Stimulated activated CD4-positive, alpha-beta T cell treated with anti-CD3 and anti-CD28 coated beads, TNF-alpha, amount 100 ng/mL, for 48 hours (primary cell): ENCODE measurements at places on chromosomes 3 and 15.

DNA sequence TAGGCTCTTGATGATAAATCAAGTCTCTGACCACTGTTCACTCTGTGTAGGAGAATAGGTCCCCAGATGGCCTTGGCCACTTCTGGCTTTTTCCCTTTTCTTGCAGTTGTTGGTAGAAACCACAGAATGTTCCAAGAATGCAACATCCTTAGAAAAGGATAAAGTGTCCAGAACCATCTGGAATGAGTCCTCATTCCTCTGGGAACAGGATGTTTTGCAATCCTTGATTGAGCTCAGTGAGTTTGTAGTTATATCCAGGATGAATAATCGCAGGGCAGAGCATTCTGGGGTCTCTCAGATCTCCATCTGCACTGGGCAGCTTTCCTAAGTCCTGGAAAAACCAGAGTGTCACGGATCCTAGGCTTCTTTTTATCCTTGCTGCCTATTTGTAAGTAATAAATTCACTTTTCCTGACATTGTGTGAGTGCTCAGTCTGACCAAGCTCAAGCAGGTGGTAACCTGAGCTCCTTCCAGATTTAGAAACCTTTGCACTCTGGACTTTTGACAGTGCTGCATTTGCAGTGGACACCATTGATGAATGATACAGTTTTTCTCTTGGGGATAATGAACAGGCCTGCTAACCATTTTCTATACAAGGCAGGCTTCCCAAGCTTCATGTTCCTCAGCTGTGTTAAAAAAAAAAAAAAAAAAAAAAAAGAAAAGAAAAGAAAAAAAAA is 1028.6 kb downstream of the OTOL1 start:
- DNase-seq, result no peak

DNA sequence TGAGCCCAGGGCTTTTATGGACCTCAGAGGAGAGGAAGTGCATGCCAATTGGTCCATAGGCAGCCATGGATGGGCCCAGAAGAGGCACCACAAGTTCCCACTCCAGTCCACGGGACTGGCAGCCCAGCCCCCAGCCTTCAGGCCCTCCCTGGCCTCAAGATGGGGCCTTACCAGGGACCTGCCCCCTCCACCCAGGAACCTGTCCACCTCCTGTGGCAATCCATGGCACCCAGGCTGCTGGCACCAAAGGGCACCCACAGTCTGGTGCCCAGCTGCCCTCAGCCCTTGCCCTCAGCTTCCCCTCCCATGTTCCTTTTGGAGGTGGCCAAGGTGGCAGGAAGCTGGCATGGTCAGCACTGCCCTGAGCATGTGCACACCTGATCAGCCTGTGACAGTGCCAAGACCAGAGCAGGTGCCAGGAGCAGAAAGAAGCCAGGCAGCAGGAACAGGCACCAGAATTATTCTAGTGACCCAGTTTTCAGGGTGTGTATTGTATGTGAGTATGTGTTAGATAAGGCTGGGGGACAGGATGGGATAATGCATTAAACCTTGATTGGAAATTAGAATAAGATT is 415.0 kb downstream of the NTRK3 start:
- DNase-seq, result no peak

GRCh38 chr15:73593304-73594074 is 39.7 kb downstream of the NPTN start:
- DNase-seq, result no peak

DNA sequence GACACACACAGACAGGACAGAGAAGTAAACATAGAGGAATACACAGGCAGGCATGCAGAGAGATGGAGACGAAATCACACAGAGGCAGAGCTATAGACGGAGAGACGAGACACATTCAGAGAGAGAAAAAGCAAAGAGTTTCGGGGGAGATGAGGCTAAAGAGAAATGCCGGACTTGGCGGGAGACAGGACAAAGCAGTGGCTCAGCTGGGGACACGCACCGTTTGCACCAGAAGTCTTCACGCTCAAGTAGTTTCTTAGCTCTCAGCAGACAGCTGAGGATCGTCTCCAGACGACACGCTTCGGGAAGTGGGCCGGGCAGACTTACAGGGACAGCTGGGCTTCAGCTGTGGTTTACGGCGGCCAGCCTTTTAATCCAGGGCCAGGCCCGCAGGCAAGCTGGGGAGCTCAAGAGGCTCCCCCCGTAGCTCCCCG is 56.2 kb upstream of the DLG1 start:
- DNase-seq, result no peak

DNA sequence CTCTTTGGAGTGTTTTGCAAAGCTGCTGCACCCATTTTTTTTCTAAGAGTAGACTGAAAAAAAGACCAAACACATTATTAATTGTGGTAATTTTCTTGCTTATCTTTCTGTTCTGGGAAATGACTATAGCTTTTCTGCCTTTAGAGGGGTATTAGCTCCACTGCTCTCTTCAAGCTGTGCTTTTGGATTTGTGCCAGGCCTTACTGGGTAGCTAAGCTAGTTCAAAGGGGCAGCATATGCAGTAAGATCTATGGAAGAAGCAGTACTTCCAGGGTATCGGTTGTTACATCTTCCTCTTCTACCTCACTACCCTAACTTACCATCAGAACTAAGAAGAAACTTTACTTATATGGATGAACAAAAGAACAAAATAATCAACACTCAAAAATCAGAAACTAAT is 28.7 kb upstream of the ARIH1 start:
- DNase-seq, result no peak

DNA sequence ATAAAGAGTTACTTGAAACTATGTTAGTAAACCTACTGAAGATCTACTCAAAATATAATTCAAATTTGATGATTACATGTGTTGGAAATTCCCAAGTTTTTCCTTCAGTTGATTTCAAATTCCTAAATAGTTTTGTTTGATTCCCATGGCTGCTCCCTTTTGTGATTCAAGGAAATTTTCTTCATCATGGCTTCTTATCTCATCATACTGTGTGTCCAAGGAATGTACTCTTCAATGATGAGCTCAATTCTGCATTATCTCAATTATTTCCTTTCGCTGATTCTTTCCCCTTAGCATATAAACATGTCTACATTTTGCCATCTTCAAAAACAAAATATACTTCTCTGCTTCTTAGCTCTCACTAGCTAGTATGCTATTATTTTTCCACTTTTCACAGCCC is 460.4 kb upstream of the NAALADL2 start:
- DNase-seq, result no peak

GRCh38 chr15:80609512-80609946 is 85.6 kb upstream of the ABHD17C start:
- DNase-seq, result no peak

DNA sequence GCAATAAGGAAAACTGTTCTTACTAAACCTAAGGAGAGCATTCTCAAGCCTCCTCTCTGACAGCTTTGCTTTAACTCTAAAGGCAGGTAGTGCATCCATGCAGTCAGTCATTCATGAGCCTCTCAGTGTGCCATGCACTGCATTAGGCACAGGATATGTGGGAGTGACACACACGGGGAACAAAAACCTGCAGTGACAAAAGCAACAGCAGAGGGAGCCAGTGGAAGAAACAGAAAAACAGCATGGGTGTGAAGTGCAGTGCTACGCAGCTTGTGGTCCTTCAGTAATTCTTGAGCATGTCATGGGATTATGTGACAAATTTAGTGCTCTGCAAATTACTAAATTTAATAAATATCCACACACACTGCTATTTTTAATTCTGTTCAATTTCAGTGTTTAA is 230.7 kb downstream of the BBX start:
- DNase-seq, result no peak

- no peak for DNase-seq
Measured at GRCh38 chr3:7205962-7206361, 345.0 kb downstream of the GRM7 start.

DNA sequence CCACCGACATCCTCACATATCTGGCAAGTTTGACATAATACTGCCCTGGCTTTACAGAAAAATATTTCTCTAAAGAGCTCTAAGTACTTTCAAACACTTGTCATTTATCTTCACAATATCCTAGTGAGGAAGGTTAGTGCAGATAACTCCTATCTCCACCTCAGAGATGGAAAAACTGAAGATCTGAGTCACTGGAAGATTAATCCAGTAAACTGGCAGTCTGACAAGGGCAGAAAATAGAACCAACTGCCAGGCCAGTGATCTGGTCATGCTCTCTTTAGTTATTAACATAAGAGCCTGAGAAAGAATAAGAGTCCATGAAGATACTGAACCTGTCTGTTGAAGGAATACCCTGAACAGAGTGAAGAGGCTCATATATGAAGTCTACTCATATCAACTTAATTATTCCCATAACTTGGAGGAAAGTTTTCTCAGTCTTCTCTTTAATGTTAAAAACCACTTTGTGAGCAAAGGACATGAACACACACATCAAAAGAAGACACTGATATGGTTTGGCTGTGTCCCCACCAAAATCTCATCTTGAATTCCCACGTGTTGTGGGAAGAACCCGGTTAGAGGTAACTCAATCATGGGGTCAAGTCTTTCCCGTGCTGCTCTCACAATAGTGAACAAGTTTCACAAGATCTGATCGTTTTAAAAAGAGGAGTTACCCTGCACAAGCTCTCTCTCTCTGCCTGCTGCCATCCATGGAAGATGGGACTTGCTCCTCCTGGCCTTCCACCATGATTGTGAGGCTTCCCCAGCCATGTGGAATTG is 61.4 kb downstream of the GOLIM4 start:
- no peak for DNase-seq

DNA sequence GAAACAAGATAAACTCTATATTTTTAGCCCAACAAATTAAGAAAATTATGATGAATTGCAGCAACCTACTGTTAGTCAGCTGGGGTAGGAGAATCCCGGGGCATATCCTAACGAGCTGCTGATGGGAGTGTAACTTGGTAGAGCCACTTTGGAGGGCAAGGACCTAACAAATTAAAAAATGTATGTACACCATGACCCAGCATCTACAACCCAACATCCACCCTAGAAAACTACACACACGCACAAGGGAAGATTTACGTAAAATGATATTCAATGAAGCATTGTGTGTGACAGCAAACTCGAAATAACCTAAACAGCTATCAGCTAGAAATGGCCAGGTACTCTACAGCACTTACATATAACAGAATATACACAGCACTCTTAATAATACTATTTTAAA is 1.9 kb downstream of the BCL2A1 start:
- DNase-seq, result no peak

DNA sequence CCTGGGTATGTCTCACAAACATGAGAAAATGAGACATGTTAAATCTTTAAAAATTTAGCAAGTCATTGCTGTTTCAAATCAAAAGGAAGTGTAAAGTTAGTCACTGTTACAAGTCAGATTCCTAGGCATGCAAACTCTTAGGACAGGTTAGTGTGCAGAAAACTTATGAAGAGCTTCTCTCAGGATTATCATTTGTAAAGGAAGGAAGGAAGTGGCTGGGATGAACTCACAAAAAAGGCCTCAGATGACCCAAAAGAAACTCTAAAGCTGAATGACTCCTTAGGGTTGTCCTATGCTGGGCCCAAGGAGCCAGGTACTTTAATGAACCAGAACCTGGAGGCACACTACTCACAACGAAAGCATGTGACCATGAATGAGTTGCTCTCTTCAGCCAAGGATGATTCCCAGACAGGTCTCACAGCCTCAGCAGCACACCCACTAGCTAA is 25.0 kb downstream of the MSL2 start:
- no peak for DNase-seq

DNA sequence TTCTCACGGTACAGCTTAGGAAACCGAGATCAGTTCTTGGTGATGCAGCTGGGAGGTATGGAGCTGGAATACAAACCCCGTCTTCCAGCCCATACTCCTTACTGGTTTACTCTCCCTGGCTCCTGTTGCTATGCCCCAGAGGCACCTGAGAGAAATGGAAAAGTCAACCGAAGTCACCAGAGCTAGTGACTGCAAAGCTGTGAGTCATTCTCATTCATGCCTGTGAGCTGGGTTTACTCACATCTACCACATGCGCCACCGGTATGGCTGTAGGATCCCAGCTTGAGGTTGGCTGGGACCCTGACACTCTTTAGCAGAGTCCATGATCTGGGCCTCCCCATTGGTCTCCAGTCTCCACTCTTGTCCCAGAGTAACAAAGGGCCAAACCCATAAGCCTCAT is 111.5 kb upstream of the ETV5 start:
- DNase-seq, result no peak

- no peak for DNase-seq
Measured at GRCh38 chr3:96803870-96804269, 10.5 kb upstream of the EPHA6 start.

GRCh38 chr15:83462953-83463433 is 15.9 kb downstream of the SH3GL3 start:
- no peak for DNase-seq

GRCh38 chr3:109411547-109411946 is 74.2 kb upstream of the DPPA4 start:
- DNase-seq, result no peak

DNA sequence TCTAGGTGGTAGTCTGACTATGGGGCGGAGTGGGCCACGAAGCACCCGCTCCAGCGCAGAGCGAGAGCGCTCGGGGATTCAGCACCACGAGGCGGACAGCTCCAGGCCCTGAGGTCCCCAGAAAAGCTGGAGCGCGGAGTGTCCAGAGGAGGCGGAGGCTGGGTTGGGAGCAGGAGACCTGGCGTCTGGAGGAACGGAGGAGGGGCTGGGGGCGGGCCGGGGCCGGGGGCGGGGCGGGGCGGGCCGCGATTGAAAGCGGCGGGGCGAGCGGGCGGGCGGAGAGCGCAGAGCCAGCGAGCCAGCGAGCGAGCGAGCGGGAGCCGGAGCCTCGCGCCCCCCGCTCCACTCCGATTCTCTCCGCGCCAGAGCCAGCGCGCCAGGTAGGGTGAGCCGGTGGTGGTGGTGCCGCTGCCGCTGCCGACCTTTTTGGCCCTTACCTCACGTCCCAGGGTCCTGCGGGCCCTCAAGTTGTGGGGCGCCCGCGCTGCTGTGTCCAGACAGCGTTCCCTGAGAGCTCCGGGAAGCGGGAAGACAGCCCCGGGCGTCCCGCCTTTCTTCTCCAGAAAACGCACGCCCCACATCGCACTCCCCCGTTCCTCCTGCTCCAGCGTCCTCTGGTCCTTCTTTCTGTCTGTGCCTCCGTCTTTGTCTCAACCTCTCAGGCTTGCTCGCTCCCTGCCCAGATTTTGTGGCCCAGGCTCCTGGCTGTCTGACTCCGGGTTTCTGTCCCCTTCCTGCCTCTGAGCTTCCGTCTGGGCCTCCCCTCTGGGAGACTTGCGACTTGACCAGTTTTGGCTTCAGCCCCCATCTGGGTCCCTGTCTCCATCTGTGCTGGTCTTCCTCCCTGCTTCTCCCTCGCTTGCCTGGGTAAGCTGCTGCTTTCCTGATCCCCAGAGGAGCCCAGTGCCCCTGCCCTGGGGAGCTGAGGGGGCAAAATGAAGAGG is at the start of gene GRM2:
TSS of gene GRM2 (plus strand) at position 281 of the 944 bp plus-strand sequence. CDS start 1,916 bp downstream, outside the sequence.
- no peak for DNase-seq

DNA sequence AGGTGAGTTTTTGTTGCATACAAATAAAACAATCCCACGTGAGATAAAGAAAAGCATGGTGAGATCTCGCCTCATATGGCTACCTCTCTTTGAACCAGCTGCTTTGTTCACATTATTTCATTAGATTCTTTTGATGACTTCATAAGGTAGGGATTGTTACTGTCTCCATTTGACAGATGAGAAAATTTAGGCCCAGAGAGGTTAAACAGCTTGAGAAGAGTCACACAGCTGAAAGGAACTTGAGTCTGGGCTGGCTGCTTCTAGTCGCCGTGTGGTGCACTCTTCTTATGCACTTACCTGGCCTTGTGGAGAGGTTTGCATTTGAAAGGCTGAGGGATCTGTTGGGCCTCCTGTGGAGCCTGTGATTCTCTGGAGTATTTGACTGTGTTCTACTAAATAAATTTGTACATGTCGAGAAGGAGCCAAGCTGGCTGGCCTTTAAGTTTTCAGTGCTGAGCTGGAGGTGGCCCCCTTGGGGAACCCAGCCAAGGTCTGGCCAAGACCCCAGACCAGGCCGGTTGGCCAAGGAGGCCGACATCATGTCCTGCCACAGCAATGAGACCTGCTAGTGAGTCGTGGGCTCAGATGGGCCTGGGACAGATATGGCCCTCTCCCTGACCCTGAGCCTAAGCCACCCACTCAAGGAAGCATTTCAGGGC is 125.1 kb downstream of the SMAD6 start:
- DNase-seq, result no peak
